AML-193 (cell line): ENCODE measurements at places on chromosomes 2 and 18.

- DNase-seq: no peak
Observed at GRCh38 chr2:241064802-241065354, 37.2 kb downstream of the MTERF4 start.

GRCh38 chr2:168884975-168885374 is 5.3 kb downstream of the SPC25 start:
- no peak for DNase-seq

- DNase-seq: no peak
Observed at GRCh38 chr2:7052404-7052803, 135.2 kb downstream of the RNF144A start.

DNA sequence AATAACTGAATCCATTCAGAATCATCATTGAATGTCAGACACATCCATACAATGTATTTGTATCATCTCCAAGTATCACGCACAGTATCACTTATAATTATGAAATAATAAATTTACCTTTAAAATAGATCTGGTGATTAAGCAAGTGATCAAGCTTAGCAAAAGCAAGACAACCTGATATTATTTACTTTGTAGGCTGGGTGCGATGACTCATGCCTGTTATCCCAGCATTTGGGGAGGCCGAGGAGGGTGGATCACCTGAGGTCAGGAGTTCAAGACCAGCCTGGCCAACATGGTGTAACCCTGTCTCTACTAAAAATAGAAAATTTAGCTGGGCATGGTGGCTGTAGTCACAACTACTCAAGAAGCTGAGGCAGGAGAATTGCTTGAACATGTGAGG is 421.0 kb upstream of the NETO1 start:
- no peak for DNase-seq

- DNase-seq: no peak
Observed at GRCh38 chr2:171227066-171227782, 66.5 kb upstream of the TLK1 start.

DNA sequence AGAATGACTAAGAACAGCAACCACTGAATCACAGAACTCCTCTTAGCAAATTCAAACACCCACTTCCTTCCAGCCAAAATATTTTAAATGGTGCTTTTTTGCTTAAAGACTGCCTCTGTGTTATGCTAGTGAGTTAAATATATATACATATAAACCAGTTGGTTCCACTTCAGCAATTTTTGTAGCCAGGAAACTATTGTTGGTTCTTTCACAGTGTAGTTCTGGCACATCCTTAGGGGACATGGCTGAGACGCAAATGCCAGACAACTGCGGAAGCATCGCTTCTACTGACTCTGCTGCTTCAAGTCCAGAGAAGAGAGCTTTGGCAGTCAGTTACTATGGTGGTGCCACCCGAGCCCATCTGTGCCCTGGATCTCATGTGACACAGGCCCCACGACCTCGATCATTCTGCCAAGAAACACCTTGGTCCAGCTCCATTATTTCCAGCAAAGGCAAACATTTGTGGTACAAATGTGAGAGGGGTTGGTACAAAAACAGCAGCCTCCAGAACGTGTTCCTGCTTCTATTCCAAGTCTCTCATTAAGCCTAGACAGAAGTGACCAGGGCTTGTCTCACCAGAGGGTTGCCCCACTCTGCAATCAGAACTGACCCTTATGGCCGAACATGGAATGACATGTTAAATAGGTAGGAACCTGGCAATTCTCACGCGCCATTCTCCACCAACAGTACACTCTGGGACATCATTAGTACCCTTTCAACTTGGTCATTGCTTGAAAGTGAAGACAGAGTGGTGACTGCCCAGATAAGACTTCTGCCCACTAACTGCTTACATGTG is 117.8 kb upstream of the NRP2 start:
- DNase-seq: no peak

- no peak for DNase-seq
Observed at GRCh38 chr2:77325395-77325794, 196.8 kb downstream of the LRRTM4 start.

- no peak for DNase-seq
Observed at GRCh38 chr2:164453656-164454305, 167.5 kb downstream of the GRB14 start.

GRCh38 chr18:47912794-47913585 is 17.5 kb downstream of the SMAD2 start:
- no peak for DNase-seq

GRCh38 chr2:144230033-144230432 is 289.9 kb downstream of the ZEB2 start:
- DNase-seq: no peak

- no peak for DNase-seq
Observed at GRCh38 chr2:10126632-10127026, 4.1 kb downstream of the RRM2 start.

DNA sequence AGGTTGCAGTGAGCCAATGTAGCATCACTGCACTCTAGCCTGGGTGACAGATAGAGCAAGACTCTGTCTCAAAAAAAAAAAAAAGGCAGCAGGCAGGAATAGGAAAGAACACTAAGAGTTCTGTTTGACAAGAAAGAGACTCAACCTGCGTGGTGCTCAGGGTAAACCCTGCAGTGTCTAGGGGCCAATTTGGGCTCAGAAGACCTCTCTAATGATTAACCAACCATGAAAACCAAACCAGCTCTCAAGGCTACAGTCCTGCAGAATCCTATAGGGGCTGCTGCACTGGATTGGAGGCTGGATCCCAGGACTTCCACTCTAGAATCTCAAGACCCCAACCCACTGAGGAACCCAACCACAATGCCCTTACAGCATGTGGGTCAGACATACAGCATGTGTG is 2.4 kb downstream of the TRABD2A start:
- no peak for DNase-seq

DNA sequence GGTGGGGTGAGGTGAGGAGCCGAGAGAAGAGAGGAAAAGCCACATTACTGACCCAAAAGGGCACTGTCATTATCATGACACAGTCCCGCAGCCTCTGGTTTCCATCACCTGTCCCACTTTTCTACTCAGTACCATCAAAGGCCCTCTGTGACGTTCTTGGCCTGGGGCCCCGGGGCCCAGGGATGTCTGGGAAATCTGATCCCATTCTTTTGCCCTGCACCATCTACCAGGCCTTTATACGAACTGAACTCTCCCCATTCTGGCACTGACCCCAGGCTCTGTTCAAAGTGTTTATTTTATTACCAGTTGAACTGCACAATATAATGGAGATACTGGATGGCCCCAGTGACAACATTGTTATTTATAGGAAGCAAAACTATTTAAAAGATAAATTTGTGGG is 89.1 kb downstream of the COL6A3 start:
- DNase-seq: no peak
